ENCODE measurements at places on chromosomes 1 and 21. TPM values are rescaled to one million over a fixed set of nuclear protein-coding genes. Genes with fewer than 3 reads are reported as not detected.

DNA sequence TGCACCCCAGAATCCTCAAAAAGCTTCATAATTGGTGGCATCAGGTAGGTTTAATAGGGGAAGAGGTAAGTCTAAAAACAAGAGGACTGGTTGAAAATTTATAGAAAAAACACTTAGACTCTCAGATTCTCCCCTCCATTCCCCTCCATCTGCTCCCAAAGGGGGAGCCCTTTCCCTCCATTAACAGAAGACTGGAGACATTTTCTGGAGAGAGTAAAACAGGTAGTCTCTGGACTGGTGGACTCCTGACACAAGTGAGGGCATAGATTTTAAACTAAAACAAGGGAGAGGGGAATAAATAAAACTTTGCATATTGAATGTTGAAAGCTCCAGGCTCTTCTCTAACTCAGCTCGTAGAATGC lies 54.0 kb upstream of the IPO9 start:
- DNase-seq = no peak

DNA sequence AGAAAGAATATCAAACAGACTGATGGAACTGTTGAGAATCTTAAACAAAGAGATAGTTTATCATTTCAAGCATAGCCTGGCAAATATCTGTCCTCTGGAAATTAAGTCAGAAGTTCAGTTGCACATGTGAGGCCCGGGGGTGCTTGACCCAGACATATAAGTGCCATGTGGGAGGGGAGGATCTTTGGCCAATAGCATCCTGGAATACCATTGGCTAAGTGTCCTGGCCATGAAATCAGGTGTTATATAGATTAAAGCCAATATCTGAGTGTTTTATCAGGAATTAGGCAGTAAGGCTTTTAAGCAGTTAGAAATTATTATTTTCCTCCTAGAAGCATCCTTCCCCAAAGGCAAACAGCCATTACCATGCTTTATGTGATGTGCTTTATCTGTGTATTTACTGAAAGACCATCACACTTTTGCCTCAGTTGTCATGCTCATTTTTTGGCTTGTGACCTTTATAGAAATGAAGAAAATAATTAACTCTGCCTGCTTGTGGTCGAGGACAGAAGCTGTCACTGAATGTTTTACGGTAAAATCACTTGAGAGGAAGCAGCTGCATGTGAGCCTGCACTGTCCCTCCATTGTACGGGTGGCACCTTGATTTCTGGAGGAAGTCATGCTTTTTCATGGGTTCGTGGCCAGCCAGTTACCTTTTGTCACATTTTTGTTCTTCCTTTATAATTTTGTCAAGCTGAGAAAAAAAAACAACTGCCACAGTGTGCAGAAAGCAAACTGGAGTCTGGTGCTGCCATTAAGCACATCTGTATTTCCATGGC lies 259.9 kb upstream of the FMN2 start:
- DNase-seq = no peak

DNA sequence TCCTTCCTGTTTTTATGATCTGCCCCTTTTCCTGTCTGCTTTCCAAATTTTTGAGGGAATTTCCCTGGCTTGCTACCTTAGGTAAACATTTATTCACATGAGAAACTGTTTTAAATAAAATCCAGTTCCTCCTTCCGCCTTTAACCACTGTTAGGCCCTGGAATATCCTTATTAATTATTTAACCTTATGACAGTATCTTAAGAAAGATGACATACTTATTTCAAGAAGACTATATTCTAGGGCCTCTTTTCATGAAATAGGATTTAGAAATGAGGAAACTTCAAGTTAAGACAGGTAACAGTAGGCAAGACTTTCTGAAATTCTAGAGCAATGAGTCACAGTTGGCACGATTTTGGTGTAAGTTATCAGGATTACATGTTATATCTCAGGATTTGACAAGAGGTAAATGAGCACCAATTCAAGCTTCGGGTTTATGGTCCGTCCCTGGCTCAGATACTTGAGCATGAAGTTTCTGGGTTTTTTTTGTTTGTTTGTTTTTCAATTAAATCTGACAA lies 2.0 kb upstream of the TNFSF18 start:
- no peak for DNase-seq

- no peak for DNase-seq
Measured at GRCh38 chr1:236137285-236137852, 5.0 kb upstream of the GPR137B start.

DNA sequence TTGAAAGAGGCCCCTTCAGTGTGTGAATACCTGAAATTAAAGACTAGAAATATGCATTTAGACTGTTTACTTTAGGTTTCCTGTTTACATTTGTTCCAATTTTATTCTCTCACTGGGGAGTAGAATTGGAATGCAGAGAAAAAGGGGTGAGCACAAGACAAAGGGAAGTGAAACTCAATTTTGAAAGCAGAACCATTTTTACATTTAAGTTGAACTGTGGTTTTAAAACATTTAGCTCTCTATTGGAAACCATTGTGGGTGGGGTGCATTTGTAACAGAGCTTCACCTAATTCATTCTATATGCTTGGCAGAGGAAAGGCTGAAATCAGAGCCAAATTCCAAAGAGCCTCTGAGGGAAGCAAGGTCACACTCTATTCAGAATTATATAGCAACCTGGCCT lies 235.3 kb upstream of the C1orf105 start:
- peak; percentile 44 for DNase-seq

- DNase-seq = no peak
Measured at GRCh38 chr1:203078478-203078877, 7.3 kb downstream of the MYOG start.

GRCh38 chr1:213669512-213669911 lies 318.3 kb upstream of the PROX1 start:
- DNase-seq = no peak

Gene TDRKH
- 2.1 TPM for total RNA-seq

- no peak for DNase-seq
Measured at GRCh38 chr1:76891931-76892622, 24.8 kb downstream of the ST6GALNAC5 start.

GRCh38 chr1:44515416-44515815 lies 110.4 kb downstream of the RNF220 start:
- no peak for DNase-seq

Gene PRCC
- 36.2 TPM for total RNA-seq

Gene NUDC
- total RNA-seq = 44.2 TPM

DNA sequence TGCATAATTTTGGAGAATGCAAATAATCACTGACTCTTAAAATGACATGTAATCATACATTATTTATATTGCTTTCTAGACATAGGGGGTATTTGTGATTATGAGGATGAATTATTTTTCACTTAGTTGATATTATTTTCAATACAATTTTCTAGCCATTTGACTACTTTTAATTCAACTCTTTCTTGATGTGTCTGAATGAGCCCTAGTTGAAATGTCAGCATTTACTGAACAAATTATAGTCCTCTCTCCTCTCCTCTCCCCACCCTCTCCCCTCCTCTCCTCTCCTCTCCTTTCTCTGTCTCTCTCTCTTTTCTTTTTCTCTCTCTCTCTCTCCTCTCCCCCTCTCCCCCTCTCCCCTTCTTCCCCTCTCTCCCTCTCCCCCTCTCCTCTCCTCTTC lies 194.6 kb downstream of the GPR52 start:
- no peak for DNase-seq

Gene CFHR1
- total RNA-seq = 0.39 TPM

Gene CELA3A
- total RNA-seq = not detected
